GM04504 (cell line): ENCODE measurements at places on chromosomes 2 and 18.

DNA sequence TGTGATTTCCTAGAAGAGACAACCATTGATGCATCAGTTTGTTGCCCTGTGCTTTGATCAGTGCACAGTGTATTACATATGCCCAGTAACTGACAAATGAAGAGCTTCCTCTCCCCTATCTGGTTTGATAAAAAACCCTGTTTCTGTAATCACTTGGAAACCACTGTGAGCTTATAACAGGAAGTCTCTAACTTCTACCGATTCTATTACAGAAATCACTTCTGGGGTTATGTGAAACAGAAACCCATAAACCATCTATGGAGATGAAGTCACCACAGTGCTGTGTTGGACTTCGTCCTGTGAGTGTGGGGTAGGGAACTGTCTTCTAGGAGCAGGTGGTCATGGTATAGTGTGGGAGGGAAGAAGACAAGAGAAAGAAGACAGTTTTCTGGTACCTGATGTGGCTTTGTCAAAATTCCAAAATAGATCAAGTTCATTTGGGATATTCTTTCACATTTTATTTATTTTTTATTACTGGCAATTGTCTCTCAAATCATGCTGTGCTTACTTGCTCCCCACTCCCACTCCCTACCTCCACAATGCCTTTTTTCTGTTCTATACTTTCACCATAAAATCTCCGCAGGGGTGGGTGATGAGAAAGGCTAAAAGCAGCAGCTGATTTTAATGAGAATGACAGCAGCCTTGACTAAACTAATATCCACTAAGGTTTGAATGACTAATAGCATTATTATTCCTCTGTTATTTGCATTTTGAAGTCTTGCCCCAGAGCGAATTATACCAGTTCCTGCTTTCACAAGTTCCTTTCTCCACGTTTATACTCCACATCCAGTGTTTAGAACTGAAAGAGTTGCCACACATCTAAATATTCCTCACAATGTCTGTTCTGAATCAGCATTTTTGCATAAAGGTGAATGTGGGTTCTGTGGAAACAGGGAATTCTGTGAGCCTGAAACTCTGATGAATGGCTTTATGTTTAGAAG is 41.7 kb upstream of the RND3 start:
- peak; percentile 80 for DNase-seq

DNA sequence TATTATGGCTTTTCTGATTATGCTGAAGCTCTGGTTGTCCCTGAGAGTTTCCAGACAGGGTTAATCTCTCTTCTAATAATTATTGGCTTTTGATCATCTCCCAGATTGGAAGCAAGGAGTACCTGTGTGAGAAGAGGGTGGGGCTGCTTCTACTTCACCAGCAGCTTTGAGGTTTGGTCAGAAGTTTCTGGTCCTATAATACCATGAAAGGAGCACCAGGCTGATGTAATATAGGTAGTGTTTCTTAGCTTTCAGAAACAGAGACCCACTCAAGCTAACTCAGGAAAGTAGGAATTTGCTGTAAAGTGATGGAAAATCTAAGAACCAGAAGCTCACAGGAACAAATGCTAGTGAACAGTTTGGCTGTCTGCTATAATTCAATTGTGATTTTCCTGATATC is 57.6 kb downstream of the SGPP2 start:
- no peak for DNase-seq

DNA sequence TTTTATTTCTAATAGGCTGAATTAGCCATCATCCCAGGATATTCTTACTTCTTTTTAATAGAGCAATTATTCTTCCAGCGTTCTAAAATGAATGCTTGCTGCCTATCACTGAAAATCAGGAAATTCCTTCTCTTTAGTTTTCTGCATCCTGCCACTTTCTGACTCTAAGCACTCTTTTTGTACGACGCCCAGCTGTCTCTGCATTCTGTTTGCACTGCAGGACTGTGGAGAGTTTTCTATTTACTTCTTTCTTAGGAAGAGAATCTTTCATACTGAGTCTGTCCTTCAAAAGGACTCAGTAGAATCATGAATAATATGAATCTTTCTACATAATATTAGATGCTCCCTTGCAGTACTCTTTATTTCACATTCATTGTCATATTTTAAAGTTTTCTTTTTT is 360.4 kb upstream of the DSEL start:
- DNase-seq, result no peak

DNA sequence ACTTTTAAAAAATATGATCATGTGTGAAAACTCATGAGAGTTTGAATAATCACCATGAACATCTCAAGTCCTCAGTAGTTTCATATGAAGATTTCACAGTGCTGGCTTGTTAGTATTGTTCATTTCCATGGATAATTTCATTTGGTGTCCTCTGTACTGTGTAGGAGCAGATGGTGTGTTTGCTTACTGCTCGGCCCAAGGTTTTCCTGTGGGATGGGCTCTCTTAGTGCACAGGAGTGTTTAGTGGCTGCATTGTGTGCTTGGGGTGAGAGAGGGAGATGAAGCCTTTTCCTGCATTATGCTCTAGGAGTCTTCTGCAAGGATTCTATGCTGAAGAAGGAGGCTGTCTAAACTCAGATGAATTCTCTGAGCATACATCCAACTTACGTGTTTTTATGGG is 270.6 kb downstream of the SOCS6 start:
- DNase-seq, result no peak

GRCh38 chr2:185374878-185375277 is 363.7 kb upstream of the FSIP2 start:
- no peak for DNase-seq

DNA sequence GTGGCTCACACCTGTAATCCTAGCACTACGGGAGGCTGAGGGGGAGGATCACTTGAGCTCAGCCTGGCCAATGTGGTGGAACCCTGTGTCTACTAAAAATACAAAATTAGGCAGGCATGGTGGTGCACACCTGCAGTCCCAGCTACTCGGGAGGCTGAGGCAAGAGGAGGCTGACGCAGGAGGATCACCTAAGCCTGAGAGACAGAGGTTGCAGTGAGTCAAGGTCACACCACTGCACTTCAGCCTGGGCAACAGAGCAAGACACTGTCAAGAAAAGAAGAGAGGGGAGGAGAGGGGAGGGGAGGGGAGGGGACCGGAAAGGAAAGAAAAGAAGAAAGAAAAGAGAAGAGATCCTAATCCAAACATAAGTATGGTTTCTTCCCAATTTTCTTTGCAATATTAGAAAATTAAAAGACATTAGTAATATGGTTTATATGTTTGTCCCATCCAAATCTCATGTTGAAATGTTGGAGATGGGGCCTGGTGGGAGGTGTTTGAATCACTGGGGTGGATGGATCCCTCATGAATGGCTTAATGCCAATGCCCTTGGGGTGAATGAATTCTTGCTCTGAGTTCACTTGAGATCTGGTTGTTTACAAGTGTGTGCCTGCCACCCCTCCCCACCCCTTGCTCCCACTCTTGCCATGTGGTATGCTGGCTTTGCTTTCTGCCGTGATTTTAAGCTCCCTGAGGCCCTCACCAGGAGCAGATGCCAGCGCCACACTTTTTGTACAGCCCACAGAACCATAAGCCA is 50.7 kb downstream of the TRIP12 start:
- DNase-seq, result no peak

DNA sequence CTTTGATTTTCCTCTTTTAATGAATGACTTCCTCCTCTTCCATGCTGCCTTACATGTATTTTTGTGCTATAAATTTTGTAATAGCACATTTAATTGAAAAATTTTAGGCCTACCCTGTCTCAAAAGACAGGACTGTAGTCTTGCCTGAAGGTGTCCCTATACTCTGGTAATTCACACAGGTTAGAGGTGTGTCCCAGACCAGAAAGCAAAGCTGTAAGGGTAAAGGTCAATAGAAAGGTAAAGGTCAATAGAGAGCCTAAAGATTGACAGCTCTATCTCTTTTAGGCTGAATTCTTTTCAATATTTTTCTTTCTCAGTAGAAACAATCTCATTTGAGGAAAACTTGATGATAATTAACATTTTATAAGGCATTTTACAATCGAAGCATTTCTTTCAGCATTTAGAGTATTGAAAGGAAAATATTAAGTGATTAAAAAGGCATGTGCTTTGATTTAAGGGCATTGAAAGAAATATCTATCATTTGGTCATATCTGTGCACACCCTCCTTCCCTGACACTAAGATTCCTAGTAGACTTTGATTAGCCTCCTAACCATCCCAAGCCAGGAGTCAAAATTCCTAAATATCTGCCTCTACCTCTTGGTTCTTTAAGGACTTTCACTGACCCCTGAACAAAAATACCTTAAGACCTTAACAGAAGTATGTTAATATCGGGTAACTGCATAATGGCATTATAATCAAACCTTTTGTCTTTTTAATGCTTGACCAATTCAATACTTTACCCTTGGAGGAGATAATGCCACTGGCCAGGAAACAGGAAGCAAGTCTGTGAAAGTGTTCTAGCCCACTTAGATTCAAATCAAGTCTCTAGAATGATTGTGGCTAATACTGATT is 161.8 kb upstream of the DTNA start:
- no peak for DNase-seq

- DNase-seq, result no peak
Measured at GRCh38 chr2:147027436-147027835, 817.4 kb upstream of the ACVR2A start.

- peak; percentile 8 for DNase-seq
Measured at GRCh38 chr2:145323512-145323911, 803.6 kb upstream of the ZEB2 start.

GRCh38 chr2:64474121-64474571 is 20.2 kb downstream of the LGALSL start:
- DNase-seq, result no peak

DNA sequence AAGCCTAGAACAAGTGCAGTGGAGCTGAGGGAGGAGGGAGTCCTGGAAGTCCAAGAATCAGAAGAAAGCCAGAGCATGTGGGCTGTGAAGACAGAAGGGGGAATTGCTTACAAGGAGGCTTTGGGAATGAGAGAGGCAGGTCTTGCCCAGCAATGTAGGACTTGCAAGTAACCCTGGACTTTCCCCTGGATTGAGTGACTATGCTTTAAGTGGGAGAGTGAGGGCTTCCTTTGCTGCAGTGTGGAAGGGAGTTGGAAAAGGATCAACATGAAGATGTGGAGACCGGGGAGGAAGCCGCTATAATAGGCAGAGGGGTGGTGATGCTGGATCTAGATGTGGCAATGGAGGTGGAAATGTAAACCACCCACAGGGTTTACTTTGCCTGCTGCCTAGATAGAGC is 13.8 kb upstream of the SCYGR1 start:
- no peak for DNase-seq

GRCh38 chr18:48765053-48765452 is 185.7 kb downstream of the SMAD7 start:
- DNase-seq, result no peak

DNA sequence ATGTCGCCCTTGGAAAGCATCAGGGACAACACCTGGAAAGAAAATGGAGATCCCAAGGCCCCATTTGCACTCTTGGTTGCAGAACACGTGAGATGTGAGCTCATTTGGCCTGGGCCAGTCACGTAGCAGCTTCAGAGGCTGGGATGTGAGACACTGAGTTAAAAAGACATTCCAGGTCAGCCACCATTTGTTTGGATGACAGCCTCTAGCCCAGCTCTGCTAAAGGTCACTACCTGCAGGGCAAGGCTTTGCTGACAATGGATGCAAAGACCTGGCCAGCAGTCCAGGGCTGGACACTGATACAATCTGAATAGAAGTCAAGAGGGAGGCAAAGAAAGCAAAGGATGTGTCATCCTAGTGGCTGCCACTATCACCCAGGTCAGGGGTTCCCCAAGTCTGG is 83.9 kb upstream of the LRPPRC start:
- no peak for DNase-seq

GRCh38 chr2:20226152-20226545 is 1.2 kb upstream of the SDC1 start:
- DNase-seq, result no peak

GRCh38 chr2:112024231-112024630 is 30.8 kb upstream of the TMEM87B start:
- no peak for DNase-seq

GRCh38 chr2:219081701-219082331 is 21.1 kb upstream of the IHH start:
- no peak for DNase-seq

DNA sequence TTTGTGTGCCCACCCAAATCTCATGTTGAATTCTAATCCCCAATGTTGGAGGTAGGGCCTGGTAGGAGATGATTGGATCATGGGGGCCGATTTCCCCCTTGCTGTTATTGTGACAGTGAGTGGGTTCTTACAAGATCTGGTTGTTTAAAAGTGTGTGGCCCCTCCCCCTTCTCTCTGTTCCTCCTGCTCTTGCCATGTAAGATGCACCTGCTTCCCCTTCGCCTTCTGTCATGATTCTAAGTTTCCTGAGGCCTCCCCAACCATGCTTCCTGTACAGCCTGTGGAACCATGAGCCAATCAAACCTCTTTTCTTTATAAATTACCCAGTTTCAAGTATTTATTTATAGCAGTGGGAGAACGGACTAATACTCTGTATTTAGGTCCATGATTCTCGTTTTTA is 588.1 kb downstream of the DCDC2C start:
- no peak for DNase-seq

GRCh38 chr2:48799601-48800000 is 44.1 kb upstream of the LHCGR start:
- no peak for DNase-seq

DNA sequence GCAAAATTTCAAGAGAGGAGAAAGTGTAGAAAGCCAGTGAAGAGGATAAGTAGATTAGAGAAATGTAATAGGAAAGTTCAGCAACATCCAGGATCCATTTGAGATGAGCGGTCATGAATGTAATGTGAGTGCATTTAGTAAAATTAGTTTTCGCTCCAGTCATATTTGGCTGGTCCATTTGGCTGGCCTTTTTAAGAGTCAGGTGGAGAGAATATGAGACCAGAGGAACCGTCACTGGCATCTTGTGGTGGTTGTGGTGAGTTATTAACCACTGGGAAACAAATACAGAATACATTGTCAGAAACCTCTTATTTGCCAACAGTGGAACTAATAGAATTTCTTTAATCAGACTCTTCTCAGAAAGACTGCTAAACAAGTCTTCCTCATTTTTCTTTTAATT is 1064.3 kb upstream of the CDH2 start:
- no peak for DNase-seq

GRCh38 chr2:118190474-118190873 is 102.2 kb downstream of the INSIG2 start:
- no peak for DNase-seq

- no peak for DNase-seq
Measured at GRCh38 chr2:27822049-27822448, 50.5 kb downstream of the MRPL33 start.

DNA sequence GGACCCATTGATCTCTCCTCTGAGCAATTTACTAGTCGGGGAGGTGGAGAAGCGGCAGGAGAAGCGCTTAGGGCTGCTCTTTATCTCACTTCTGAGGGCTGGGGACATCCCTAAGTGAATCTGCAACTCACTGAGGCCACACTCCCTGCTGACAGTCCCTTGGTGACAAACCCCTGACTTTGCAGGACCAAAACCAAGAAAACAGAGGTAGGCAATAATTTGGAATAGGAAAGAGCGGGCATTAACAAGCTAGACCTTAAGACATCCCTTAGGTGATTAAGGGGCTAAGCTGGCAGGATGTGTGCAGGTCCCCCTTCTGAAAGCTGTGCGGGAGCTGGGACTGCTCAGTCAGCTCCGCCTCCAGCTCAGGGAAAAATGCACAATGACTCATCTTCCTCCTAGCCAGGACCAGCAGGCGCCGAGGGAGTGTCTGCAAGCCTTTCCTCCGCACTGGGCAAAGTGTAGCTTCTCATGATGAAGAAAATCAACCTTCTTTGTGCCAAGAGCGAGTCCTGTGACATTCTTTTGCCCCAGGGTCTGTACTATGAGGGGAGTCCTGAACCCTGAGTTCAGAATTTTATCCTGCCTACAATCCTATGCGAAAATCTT is 63.3 kb downstream of the BOD1L2 start:
- DNase-seq, result peak; percentile 39
